Foreskin fibroblast (primary cell): ENCODE measurements at places on chromosomes 2 and 18.

DNA sequence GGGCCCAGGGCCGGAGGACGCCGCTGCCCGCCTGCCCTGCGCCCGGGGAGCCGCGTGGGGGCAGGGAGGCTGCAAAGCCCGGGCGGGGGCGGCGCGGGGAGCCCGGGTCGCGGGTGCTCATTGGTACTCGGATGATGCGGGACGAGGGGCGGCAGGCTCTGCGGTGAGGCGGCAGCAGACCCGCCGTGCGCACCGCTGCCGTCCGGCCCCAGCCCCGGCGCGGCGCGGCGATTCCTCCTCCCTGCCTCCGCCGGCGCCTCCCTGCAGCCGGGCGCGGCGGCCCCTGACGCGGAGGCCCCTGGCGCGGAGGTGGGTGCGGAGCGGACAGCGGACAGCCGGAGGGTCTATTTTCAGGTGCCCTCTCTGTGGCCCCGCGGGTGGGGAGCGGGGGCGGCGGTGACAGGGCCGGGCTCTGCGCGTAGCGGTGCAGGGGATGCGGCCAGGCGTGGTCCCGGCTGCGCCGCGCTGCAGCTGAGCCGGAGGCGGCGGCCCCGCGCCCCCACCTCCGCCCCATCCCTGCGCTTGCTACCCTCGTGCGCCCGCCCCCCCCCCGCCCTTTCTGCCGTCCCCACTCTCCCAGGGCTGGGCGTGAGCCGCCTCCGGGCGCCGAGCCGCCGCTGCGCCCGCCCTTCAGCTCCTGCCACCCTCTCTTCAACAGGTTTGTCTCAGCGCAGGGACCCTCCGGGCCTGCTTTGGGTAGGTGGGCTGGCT lies 640 bp downstream of the SPTBN1 start:
- peak; percentile 73 for DNase-seq

DNA sequence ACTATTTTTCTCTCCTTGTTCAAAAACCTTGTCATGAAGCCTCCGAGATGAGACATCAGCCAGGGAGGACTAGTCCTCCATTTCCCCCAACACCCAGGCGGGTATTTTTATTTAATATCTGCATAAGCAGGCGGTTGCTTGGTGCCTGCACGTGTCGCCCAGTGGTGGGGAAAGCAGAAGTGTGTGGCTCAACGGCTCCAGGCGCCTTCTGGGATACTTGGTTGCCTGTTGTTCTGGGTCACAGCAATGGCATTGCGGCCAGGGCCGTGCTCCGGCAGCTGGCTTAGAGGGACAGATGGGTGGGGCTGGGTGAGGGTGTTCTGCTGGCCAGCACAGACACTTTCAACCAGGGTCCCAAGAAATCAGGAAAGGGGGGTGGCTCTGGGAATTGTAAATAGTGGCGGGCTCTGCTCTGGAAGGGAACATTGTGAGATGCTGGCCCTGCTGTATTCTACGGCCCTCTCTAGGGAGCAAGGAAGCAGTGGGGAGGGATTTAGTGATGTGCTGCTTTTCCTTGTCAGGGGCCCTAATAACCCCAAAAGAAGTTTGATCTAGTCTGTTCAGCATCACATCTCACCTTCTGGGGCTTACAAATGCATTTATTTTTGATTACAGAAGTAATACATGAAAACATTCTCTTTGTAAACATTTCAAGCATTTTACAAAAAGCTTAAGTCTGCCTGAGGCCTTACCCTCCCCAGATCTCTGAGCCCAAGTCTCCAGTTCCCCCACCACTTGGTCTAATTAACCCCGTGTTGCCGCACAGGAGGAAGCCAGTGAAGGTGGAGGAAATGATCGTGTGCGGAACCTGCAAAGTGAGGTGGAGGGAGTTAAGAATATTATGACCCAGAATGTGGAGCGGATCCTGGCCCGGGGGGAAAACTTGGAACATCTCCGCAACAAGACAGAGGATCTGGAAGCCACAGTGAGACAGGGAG lies 1.1 kb downstream of the VAMP8 start:
- DNase-seq = no peak

- no peak for DNase-seq
These were observed 91.3 kb downstream of the SPRED2 start for GRCh38 chr2:65340898-65341681.

DNA sequence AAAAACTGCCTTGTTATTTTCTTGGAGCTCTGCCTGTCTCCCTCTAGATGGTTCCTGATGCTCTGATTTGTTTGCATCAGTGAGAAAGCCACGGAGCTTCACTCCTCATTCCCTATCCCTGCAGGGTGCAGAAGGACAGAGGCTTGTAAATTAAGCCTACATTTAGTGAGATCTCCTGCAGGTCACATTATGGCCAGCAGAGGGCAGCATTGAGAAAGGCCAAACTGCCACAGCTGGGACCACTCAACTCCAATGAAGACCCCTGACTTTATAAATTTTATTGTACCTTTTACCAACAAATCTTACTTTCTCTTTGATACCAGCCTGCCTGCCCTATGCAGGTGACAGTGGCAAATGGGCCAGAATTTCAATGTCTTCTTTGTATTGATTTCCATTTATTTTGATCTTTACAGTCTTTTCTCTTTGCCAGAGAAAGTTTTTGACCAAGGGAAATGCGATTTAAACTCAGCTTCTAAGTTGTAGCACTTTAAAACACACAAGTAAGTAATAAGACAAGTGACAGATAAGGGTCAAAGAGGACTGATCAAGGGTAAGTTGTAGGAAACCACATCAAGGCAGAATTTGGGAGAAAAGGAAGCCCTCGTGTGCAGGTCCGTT lies 1029.1 kb upstream of the KLHL29 start:
- DNase-seq = peak; percentile 1
